Activated CD4-positive, alpha-beta T cell treated with anti-CD3 and anti-CD28 coated beads, Interleukin-2, amount 50 U/mL, for 24 hours (primary cell): ENCODE measurements at places on chromosomes 6 and 20.

DNA sequence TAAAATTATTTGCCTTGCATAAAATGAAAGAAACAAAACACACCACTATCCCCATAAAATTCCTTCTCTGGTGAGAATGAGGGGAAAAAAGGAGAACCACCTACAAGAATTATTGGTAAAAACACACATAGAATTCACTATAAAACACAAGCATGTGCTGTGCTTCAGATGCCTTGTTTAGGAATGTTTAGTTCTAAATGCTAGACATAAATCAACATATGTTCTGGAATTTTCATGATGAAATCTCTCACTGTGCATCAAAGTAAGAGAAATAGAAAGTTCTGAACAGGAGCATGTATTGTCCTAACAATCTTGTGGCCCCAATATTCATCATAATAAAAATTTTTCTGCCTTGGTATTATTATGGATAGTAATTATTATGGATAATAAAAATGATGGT, 111.0 kb downstream of the PLCB4 start:
- DNase-seq, result no peak

GRCh38 chr6:30554404-30554803, 1.9 kb downstream of the GNL1 start:
- no peak for DNase-seq

DNA sequence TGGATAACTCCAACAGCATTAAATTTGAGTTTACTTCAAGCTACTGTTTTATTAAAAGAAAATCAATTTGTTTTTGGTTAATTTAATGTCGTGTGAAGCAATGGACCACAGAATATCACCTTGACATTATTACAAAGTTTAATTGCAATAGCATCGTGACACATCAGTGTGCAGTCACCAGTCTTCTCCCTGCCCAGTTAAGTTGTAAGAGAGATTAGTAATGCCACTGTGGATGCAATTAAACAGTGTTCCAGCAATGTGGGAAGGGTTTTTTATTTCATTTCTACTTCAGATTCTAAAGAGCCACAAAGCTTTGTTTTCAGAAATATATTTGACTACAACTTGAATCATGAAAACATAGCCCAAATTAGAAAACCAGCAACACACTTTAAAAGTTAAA, 128.7 kb downstream of the SYNE1 start:
- no peak for DNase-seq

GRCh38 chr6:54541541-54541940, 233.3 kb downstream of the TINAG start:
- DNase-seq, result no peak

GRCh38 chr6:45678285-45678607, 300.5 kb upstream of the SUPT3H start:
- DNase-seq, result no peak

- DNase-seq, result no peak
Observed at GRCh38 chr20:63538204-63539091, 1.3 kb upstream of the PTK6 start.

GRCh38 chr6:4460586-4461475, 315.4 kb upstream of the CDYL start:
- DNase-seq, result no peak

- DNase-seq, result no peak
Observed at GRCh38 chr6:14882394-14883026, 363.4 kb upstream of the JARID2 start.

- DNase-seq, result no peak
Observed at GRCh38 chr6:104558746-104559145, 301.0 kb downstream of the HACE1 start.

- DNase-seq, result no peak
Observed at GRCh38 chr6:116492331-116493067, 18.9 kb upstream of the CALHM5 start.

GRCh38 chr20:32019156-32019510, 8.9 kb downstream of the CCM2L start:
- no peak for DNase-seq

DNA sequence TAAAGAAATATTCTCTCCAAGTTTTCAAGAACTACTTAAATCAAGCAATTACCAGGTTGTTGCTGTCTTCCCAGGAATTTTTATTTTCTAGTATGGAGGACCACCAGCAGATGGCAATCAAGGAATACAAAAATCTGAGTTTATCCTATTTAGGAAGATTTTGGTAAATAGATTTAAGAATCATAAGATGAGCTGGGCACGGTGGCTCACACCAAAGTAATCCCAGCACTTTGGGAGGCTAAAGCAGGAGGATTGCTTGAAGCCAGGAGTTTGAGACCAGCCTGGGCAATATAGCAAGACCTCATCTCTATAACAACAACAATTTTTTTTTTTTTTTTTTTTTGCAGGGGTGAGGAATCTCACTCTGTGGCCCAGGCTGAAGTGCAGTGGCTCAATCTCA, 19.3 kb upstream of the SEC63 start:
- no peak for DNase-seq

DNA sequence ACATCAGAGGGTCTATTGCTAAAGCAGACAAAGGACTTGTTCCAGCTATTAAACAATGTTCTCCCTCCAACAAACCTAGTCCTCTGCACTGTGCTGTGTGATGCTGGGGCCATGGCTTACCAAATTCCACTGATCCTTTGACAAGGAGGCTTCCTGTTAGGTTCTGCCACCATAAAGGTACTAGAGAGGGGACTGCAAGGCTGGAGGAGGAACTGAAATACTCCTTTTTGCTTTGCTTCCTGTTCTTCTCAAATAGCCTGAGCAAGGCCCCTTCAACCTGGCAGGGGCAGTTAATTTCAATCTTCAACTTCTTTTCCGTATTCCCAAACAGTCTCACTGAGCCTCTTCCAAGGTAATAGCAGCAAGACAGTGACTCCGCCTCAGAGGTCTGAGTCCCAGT, 286.4 kb upstream of the IRAK1BP1 start:
- no peak for DNase-seq

- no peak for DNase-seq
Observed at GRCh38 chr6:164286011-164286410, 871.5 kb downstream of the QKI start.

- DNase-seq, result no peak
Observed at GRCh38 chr20:24754691-24755090, 194.4 kb upstream of the CST7 start.

DNA sequence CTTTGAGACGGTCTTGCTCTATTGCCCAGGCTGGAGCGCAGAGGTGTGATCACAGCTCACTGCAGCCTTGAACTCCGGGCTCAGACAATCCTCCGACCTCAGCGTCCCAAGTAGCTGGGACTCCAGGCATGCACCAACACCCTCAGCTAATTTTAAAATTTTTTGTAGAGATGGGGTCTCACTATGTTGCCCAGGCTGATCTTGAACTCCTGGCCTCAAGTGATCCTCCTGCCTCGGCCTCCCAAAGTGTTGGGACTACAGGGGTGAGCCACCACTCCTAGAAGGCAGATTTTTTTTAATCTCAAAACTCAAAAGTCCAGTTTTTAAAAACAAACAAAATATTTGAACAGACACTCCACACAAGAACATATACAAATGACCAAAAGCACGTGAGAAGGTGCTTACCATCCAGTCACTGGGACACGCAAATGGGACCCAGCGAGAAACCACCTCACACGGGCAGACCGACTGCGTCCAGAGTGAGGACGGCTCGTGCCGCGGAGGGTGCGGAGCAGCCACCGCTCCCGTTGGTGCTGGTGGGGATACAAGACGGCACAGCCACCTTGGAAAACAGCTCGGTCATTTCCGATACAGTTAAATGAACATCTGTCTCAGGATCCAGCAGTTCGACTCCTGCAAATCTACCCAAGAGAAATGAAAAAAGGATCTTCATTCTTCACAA, 8.5 kb upstream of the HELZ2 start:
- DNase-seq, result no peak

DNA sequence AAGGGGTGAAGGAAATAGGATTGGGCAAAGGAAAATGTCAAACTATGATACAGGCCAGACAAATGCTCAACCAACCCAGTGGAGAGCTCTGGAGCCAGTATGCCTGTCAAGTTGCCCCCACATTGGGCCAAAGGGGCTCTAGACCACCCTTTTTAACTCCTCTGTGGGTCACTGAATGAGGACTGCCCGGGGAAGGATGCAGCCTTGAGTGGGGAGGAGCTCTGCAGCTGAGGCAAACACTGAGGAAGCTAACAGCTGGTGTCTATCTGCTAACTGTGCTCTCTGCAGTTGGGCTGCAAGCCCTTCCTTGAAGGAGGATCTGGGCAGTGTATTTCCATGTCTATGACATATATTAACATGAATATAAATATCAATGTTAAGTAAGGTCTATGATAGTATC, 98.4 kb upstream of the PRSS16 start:
- no peak for DNase-seq

DNA sequence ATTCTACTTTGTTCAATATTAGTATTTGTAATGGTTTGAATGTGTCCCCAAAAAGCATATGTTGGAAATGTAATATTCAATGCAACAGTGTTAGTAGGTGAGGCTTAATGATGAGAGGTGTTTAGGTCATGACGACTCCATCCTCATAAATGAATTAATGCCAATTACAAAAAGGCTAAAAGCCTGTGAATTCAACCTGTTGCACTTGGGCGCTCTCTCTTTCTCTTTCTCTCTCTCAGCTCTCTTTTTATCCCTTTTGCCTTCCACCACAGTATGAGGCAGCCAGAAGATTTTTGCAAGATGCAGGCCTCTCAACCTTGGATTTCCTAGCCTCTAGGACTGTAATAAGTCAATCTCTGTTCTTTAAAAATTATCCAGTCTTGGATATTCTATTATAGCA, 34.6 kb downstream of the PSMB9 start:
- DNase-seq, result no peak
